Activated T-helper 1 cell treated with anti-CD3 and anti-CD28 coated beads, Interleukin-12 subunit alpha, Interleukin-12 subunit beta, Interleukin-2, Interleukin-4 antibody, amounts not matched to agents 30 ng/mL and 10 ng/mL and 1 ng/mL, durations not matched to agents 14 hours and 24 hours and 36 hours (primary cell): ENCODE measurements at places on chromosomes 1 and 21. TPM values are rescaled to one million over a fixed set of nuclear protein-coding genes. Genes with fewer than 3 reads are reported as not detected.

- no peaks in the 10 kb centered on the region for H3K36me3 ChIP-seq
- no peak overlapping the region for H3K27ac ChIP-seq
- DNase-seq = no peak
- no peaks in the 10 kb centered on the region for H3K27me3 ChIP-seq
Observed at GRCh38 chr1:17318262-17318661, 10.3 kb downstream of the PADI4 start.

- no peak for DNase-seq
- H3K4me3 ChIP-seq = no peak overlapping the region
- peaks cover 3% of the 10 kb centered on the region for H3K27me3 ChIP-seq
- no peak overlapping the region for H3K27ac ChIP-seq
Observed at GRCh38 chr1:247118946-247119446, 14.8 kb upstream of the ZNF669 start.

DNA sequence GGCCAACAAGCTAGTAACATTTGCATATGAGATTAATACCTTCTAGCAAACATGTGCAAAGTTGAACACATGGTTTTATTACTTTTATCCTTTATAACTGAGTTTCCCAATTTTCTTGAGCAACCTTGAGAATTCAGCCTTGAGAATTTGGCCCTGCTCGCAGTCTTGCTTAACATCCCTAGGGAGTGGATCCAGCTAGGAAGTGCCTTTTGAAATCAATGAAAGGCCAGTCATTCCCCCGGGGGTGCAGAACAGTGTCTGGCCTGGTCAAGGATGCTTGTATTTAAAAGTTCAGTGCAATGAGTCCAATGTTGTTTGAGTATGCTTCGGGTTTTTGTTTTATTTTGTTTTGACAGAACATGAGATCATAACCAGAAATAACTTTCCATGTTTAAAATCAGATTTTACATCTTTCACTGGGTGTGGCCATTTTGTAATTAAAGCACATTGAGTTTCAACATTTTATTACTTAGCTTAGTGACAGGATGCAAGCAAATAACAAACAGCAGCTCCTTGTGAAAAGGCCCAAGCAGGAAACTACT, 16.7 kb downstream of the PALMD start:
- H3K36me3 ChIP-seq = no peaks in the 10 kb centered on the region
- no peak overlapping the region for H3K4me3 ChIP-seq
- no peak for DNase-seq

- H3K27ac ChIP-seq = no peak overlapping the region
- H3K4me1 ChIP-seq = no peaks in the 10 kb centered on the region
- H3K4me3 ChIP-seq = no peak overlapping the region
- no peaks in the 10 kb centered on the region for H3K27me3 ChIP-seq
Observed at GRCh38 chr1:177286396-177286795, 115.6 kb downstream of the BRINP2 start.

GRCh38 chr1:214391873-214392645, 111.1 kb downstream of the SMYD2 start:
- H3K4me1 ChIP-seq = peaks cover 36% of the 10 kb centered on the region
- DNase-seq = no peak
- H3K4me3 ChIP-seq = no peak overlapping the region
- H3K27ac ChIP-seq = no peak overlapping the region
- no peaks in the 10 kb centered on the region for H3K27me3 ChIP-seq

DNA sequence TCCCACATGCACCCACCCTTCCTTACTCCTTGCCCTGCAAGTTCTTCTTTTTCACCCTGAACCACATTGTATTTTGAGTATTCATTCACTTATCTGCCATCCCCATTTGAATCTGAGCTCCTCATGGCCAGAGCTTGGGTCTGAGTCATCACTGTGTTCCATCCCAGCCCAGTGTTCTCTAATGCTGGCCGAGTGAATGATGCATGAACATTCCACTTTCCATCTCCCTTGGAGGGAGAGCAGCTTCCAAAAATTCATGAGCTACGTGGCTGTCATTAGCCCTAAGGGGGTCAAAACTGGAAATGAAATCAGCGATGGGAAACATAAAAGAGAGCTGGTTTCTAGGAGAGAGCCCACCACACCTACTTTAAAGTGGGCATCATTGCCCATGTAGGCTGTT, 187.0 kb upstream of the USP24 start:
- no peaks in the 10 kb centered on the region for H3K4me1 ChIP-seq
- no peak for DNase-seq
- H3K4me3 ChIP-seq = no peak overlapping the region
- no peak overlapping the region for H3K27ac ChIP-seq

DNA sequence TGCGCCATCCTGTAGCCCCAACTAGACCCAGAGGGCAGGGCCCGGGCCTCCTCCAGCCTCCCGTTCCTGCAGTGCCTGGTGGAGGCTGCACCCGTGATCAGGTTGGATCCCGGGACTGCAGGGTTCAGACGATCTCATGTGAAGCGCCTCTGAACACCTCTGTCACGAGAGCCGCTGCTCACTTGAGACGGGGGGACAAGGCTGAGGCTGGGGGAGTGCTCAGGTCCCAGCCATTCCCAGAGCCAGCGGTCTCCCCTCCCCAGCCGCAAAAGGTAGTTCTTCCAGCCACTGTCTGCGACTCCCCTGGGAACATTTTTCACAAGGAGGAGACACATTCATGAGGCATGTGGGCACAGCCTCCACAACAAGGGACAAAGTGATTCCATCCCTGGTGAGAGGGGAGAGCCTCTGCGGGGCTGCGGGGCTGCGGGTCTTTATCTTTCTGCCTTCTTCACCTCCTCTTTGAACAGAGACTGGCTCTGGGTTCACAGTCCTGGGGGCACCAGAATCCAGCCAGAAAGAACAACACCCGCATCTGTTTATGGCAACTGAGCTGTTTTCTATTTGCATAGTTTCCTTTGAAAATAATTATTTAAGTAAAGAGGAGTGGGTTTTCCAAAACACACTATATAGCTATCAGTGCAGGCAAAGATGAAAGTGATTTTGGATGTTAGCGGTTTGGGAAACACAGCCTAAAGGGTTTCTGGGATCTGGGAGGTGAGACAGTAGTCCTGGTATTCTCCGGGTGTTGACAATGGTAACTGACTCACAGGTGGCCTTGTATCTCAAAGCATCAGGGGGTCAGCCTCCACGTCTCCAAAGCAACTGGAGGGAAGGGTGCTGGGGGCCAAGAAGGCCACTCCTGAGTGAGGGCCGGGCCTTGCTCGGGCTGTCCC, 13.0 kb upstream of the LDLRAP1 start:
- no peak overlapping the region for H3K4me3 ChIP-seq
- no peak for DNase-seq
- H3K27ac ChIP-seq = no peak overlapping the region
- H3K27me3 ChIP-seq = peaks cover 12% of the 10 kb centered on the region
- no peaks in the 10 kb centered on the region for H3K4me1 ChIP-seq
- no peaks in the 10 kb centered on the region for H3K36me3 ChIP-seq

DNA sequence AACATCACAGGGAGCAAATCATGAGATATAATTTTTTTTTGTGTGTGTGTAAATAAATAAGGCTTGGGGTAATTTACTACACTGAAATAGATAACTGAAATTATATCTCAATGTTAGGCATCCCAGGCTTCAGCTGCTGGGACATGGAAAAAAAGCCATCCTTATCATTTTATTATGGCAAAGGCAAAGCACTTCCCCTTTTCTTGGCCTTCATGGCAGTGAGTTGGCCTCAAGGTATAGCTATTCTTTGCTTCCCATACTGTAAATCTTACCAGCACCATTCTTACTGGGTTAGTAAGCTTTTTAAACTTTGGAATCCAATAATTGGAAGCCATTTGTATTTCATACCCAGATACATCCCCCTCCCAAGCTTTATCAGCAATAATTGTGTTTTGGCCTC, 29.0 kb downstream of the RBM11 start:
- no peak overlapping the region for H3K27ac ChIP-seq
- no peak for DNase-seq
- no peak overlapping the region for H3K4me3 ChIP-seq
- H3K27me3 ChIP-seq = peaks cover 3% of the 10 kb centered on the region
- no peaks in the 10 kb centered on the region for H3K4me1 ChIP-seq

DNA sequence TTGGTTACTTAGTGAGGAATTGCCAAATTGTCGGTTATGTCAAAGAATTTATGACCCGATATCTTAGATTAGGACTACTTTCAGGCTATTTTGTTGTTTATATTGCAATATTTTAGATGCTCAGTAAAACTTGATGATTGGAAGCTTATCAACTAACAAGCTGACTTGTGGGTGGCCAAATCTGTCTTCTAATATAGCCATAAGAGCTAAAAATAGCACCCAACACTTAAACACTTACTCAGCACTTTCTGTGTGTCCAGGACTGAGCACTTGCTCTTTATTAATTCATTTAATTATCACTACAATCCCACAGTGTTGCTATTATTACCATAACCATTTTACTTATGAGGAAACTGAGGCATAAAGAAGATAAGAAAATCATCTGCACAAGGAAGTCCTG, 50.4 kb downstream of the RWDD3 start:
- H3K27ac ChIP-seq = no peak overlapping the region
- no peaks in the 10 kb centered on the region for H3K27me3 ChIP-seq
- no peak for DNase-seq

The EFNA1 gene
- not detected in 2 replicates for total RNA-seq

The EXO5 gene
- 18.2 and 18.3 TPM in 2 replicates for total RNA-seq

The PPIAL4G gene
- total RNA-seq = 0.05 TPM in 1 of 2 replicates, not detected in the other

The RIPPLY3 gene
- total RNA-seq = 0.10 TPM in 2 replicates

The FCGR3A gene
- total RNA-seq = not detected in 2 replicates

The SLC1A7 gene
- not detected in 2 replicates for total RNA-seq
